ENCODE measurements at places on chromosomes 7 and 10. TPM values are rescaled to one million over a fixed set of nuclear protein-coding genes. Genes with fewer than 3 reads are reported as not detected.

DNA sequence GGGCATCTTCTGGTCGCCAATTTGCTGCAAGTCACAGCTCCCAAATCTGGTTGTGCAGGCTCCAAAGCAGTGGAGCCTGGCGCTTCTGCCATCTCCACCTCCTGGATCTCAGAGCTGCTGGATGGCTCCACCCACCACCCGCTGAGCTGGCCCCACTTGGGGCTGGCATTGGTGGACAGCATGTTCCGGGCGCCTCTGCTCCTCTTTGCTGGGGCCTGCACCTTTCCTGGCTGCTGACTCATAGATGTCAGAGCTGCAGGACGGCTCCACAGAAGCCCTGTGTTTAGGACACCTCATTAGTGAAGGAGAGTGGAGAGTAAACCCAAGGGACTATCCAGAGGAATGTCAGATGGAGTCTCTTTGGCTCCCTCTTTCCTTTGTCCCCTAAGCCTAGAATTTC is 27.4 kb downstream of the MAPK8 start:
- peak; percentile 64 for DNase-seq

GRCh38 chr10:102616066-102616770 is 28.1 kb upstream of the TRIM8 start:
- peak; percentile 88 for DNase-seq

GRCh38 chr10:22320591-22321155 is at the start of gene BMI1:
Gene BMI1, plus strand, starts transcription at chr10:22321099. Its CDS starts 5,351 bp downstream, at chr10:22326450.
- DNase-seq = peak; percentile 81

DNA sequence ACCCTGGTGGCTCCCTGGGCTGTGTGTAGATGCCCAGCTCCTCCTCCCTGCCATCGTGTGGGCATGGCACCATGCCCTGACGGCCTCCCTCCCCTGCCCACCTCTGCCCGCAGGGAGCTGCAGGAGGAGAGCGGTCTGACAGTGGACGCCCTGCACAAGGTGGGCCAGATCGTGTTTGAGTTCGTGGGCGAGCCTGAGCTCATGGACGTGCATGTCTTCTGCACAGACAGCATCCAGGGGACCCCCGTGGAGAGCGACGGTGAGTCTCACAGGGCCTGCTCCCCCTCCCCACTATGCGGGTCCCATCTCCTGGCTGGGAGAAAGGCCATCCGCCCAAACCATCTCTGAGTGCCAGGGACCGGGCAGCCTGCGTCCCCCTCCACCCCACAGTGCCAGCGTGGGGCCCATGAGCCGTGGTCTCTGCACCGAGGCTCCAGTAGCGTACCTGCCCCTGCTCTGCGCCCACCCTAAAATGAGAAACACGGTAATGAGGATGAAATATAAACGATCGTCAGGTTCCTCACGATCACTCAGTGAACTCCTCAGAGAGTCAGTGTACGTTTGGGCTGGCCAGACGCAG is 7.8 kb downstream of the NUDT1 start:
- no peak for DNase-seq

- DNase-seq = no peak
Measured at GRCh38 chr10:88336334-88336733, 246.8 kb downstream of the RNLS start.

GRCh38 chr7:37942934-37943610 is 22.6 kb downstream of the EPDR1 start:
- DNase-seq = peak; percentile 88

Gene EBF3
- 6.2 TPM for total RNA-seq

Gene HDAC9
- 22.8 TPM for total RNA-seq

Gene EVX1
- total RNA-seq = not detected

All from Right ventricle myocardium superior (tissue), 1 donor.